Stimulated activated CD4-positive, alpha-beta T cell treated with anti-CD3 and anti-CD28 coated beads, Interleukin-12 subunit alpha, Interleukin-12 subunit beta, amount 100 ng/mL, for 4 hours (primary cell): ENCODE measurements at places on chromosomes 3 and 15.

GRCh38 chr3:185759512-185759911 lies 65.3 kb downstream of the IGF2BP2 start:
- DNase-seq, result no peak

- no peak for DNase-seq
These were observed 71.5 kb upstream of the FILIP1L start for GRCh38 chr3:100185847-100186246.

DNA sequence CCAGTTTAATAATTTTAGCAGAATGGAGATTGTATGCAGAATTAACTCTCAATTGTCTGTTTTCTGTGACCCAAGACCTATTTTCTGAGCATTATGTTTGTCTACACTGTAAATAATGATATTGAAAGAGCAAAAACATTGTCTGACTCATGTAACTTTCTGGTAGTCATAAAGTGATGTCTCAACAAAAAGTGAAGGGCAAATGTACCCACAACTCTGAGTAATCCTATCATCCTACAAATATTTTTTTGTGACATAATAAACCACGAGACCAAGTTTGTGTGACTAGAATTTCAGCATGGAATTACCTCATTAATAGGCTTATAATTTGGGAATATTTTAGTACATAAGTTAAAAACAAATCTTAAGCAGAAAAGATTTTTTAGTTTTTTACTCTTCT lies 15.4 kb upstream of the ABHD10 start:
- DNase-seq, result no peak

GRCh38 chr3:133548090-133548489 lies 25.4 kb upstream of the CDV3 start:
- DNase-seq, result no peak
